NCI-H2081 (cell line): ENCODE measurements at places on chromosomes 7 and 10.

- DNase-seq: no peak
These were observed 495 bp downstream of the EIF3B start for GRCh38 chr7:2354939-2355704.

- DNase-seq: no peak
These were observed 5.8 kb downstream of the IGFBP1 start for GRCh38 chr7:45893996-45894664.

DNA sequence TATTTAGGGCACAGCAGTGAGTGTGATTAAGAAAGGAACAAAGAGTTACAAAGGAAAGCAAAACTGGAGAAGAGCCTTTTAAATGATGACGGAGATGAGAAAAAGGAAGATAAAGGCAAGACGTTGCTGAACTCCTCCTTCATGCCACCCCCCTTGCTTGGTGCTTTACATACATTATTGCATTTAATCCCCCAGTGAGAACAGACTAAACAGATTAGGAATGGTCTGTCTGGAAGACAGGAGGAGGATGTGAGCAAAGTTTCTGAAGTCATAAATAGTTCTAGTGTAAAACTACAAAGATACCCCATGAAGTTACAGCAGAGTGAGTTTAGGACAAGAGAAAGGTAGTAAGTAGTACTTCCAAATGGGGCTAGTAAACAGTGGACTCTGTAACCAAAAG lies 113.5 kb downstream of the PLCE1 start:
- DNase-seq: no peak

GRCh38 chr7:76358011-76358480 lies 745 bp downstream of the YWHAG start:
- DNase-seq: peak; percentile 59

DNA sequence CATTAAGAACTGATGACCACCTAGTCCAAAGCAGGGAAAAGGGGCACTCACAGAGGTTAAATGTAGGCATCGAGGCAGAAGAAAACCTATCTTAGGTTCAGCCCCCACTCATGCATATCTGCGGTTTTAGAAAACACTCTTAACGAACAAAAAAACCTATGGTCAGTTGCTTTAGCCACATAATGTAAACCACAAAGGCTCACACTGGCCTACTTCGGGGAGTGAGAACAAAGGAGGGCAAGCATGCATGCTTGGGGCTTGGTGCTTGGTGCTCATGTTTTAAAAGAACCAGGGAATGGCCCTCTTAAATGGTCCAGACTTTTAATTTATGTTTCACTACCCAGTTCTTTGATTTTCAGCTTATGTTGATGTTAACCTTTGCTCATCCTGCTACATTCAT lies 14.2 kb downstream of the INSYN2A start:
- DNase-seq: no peak

- DNase-seq: no peak
These were observed 10.7 kb upstream of the RNF32 start for GRCh38 chr7:156629873-156630272.

DNA sequence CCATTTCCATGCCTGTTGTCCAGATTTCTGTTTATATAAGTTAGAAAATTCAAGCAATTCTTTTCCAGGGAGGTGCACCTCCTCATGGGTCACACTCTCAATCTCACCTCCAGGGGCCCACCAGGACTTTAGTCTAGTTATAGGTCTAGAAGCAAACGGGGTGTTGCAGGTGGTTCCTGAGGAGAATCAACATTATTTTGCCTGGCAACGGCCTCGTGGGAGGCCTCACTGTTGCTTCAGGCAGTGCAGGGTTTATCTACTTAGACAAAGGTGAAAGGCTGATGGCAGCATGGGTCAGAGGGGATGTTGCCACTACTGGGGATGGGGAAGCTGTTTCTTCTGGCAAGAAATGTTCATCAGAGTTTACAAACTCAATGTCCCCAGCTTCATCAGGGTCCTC lies 56.7 kb upstream of the LRRC18 start:
- no peak for DNase-seq

- no peak for DNase-seq
These were observed 41.8 kb downstream of the APBB1IP start for GRCh38 chr10:26479766-26480492.
